ENCODE measurements at places on chromosomes 16 and 17.

DNA sequence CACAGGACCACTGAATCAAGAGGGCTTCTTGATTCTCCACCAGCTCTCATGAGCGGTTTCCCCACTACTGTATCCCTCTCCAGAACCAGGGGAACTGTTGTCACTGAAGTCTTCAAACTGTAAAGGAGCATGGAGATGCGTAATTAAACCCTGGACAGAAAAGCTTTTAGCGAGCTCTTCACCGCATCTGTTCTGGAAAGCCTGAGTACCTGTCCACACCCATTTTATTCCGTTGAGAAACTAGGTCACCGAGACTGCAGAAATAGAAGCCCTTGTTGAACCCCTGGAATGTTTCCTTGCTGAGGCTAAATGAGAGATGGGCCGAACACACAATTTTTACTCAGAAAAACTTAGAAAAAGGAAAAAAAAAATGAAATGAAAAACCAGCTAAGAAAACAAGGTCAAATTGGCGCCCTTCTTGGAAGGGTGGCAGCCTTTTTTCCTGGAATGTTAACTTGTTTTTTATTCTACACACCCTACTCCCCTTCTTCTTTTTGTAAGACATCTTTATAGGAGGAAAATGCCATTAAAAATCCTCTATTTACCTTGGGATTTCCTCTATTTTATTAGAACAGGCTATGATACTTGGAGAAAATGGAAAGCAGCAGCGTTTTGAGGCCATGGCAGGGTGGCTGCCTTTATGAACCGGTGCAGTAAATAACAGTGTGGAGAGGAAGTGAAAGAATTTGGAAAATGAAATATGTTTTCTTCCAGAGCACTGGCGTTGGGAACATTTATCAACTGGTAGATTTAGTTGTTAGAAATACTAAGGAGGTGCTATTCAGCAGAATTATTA, 52.6 kb upstream of the CRISPLD2 start:
- no peak for DNase-seq

DNA sequence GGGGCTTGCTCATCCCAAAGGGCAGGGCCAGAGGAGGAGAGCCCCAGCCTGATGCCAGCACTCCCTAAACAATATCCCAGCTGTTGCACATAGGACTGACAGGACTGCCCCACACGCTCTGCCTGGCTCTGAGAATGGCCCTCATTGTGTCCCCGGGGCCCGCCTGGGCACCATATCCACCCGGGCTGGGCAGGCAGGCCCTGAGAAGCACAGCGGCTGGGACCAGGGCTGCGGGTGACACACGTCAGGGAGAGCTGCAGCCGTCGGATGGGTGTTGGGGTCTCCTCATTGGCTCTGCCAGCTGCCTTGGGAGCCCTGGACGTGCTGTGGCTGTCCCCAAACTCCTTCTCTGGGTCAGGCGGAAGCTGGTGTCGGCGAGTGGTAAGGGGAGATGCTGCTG, 4.2 kb downstream of the BCAR1 start:
- no peak for DNase-seq

- DNase-seq: peak; percentile 37
These were observed 35.1 kb downstream of the IGF2BP1 start for GRCh38 chr17:49031965-49032928.

DNA sequence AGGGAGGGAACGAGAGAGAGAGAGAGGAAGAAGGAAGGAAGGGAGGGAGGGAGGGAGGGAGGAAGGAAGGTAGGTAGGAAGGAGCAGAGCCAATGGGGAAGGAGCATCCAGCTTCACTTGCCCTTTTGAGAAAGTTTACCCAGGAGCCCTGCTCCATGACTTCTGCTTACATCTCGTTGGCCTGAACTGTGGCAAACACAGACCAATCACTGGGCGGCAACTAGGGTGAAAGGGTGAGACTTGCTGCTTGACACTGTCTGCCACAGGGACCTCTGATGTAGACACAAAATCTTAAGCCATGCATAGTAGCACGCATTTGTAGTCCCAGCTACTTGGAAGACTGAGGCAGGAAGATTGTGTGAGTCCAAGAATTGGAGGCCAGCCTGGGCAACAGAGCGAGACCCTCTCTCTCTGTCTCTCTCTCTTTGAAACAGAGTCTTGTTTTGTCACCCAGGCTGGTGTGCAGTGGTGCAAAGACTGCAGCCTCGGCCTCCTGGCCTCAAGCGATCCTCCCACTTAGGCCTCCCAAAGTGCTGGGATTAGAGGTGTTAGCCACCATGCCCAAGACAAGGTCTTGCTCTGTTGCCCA, 19.5 kb upstream of the TUBG2 start:
- DNase-seq: no peak

DNA sequence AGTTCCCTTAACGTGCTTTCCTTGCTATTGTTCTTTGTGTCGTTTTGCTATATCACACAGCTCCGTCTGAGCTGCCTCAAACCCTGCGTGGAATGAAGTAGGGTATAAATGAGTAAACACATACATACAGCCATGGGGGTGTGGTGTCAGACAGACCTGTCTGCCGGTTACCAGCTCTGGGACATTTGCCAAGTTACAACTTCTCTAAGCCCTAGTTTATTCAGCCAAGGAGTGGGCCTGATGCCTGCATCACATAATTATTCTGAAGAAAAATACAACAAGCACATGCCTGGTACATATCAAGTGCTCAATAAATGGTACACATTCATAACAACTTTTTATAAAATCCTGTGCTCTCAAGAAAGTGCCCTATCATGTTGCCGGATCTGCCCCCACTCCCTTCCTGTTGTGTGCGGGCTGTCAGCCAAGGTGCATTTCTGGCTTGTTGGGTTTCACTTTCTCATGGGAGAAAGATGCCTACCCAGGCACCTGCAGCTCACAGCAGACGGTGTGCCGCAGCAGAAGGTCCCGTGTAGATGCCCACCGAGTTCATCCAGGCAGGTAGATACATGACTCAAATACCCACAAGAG, 30.5 kb downstream of the SMPD3 start:
- no peak for DNase-seq

DNA sequence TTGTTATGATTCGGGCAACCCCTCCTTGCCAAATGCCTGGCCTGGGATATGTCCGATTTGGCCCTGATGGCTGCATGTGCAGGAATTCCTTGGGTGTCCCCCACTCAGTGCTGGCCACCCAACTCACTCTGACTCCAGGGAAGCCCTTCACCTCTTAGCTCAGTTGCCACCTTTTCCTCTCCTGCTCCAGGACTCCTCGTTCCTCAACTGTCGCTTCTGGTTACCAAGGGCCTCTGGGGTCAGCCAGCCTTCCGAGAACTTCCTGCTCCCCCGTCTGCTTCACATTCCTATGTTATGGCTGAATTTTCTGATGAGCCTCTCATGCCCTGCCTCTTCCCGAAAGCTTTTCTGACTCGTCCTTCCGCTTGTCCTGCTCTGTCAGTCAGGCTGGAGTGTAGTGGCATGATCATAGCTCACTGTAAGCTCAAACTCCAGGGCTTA, 63.5 kb downstream of the SPACA3 start:
- DNase-seq: no peak

DNA sequence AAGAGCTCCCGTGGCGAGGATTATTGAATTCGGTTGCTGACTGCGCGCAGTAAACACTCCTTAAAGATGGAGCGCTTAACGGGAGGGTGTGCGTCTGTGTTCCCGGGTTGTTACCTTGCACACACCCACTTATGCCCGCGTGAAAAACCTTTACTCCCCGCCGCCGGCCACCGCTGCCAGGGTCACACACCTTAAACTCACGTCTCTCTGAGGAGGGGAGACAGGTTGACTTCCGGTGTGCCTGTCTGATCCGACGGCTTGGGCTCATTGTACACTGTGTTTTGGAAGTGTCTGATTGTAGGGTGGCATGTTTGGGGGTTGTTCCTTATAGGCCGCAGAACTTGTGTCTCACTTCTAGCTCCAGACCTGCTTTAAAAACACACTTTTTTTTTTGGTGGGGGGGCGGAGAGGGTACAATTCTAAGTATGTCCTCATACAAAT, 66.8 kb downstream of the KPNA2 start:
- no peak for DNase-seq

DNA sequence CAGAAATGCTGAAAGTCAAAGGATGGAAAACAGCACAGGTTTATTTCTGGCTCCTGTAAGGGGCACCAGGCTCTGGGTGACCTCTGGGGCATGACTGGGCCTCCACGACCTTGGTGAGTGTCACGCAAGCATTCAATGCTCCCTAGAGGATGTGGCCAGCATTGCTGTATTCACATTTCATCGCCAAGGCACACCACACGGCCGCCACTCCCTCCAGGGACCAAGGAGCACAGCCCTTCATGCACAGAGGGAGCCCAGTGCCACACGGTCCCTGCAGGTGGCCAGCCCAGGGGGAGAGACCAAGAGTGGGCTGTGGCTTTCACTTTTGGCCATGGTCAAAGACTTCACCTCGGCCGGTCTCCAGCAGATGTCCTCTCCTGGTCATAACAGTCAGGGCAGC, 137.4 kb upstream of the TNRC6C start:
- DNase-seq: no peak

- no peak for DNase-seq
These were observed 121.4 kb downstream of the ZNF778 start for GRCh38 chr16:89338863-89339262.

DNA sequence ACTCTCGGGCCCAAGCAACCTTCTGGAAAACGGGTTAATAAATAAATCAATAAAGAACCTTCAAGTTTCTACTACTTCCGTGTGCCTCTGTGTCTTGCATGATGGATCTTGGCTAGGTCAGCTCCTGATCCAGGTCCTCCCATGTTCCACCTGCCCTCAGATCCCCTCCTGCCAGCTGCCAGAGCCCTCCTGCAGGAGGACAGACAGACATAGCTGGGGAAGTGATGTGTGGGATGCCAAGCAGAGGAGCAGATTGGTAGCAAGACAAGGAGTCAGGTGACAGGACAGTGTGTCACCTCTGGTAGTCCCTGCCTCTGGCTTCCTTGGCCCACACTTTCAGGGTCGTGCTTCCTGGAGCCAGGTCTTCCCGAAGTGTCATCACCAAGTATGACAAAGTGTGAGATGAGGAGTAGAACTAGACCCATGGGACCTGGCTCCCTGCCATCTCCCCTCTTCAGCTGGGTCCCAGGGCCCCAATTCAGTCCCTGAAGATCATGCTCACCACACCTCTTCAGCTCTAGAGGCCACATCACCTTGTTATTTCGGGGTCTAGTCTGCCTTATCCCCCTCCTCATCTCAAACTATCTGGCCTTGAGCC, 1.0 kb upstream of the EPN3 start:
- DNase-seq: no peak

- no peak for DNase-seq
These were observed 53.6 kb upstream of the ADORA2B start for GRCh38 chr17:15891318-15891717.

DNA sequence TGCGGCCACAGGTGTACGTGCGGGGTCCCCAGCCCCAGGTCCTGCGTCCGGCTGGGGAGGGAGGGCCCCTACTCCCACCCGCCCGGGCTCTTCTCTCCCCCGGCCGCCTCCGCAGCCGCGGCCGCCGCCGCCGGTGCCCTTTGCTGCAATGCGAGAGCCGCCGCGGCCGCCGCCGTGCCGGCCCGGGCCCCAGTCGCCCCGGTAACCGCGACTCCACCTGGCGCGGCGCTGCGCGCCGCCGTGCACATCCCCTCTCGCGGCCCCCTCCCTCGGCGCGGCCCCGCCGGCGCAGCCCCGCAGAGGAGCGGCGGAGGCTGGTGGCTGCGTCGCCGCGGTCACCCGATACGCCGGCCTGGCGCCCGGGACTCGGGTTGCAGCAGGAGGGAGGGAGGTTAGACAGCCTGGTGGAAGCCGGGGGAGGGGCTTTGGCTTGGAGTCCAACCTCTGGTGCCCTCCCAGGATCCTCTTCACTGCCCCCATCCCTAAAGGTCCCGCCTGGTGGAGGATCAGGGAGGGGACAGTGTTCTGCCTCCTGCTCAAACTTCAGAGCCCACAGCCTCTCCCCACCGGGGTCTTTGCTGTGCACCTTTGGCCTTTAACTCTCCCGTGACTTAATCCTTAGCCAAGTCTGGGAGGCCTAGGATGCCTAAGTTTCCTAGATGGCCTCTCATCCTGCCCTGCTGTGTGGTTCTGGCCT, 32.9 kb downstream of the SRCIN1 start:
- no peak for DNase-seq

DNA sequence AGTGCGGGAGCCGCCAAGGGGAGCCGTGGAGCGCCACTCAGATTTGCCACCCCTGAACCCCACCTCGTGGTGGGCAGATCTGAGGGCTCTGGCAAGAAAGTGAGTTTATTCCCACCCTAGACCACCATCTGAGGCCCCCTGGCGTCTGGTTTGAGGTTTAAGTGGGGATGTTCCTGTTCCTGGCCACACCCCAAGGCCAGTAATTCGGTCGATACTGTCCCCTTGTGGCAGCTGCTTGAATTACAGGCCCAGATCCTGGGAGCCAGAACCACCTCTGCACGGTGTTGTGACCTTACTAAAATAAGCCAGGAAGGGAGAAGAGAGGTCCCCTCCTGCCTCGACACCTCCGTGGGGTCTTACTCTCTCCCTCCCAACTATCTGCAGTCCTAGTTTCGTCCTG, 3.3 kb upstream of the LAT start:
- DNase-seq: no peak

DNA sequence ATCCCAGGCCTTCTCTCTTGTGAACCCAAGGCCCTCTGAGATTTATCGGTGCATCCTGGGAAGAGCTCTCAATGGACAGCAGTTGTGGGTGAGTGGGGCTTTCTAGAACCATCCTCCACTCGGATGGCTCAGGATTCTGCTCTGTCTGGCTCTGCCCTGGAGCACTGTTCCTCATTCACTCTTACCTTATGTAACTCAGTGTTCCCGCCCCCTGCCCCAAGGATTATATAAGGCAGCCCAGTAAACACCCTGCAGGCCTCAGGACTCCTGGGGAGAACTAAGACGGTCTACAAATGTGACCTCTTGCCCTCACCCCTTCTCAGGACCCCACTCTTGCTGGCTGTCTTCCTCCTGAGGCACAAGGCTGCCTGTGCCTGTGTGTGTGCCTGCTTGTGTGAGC, 3.8 kb downstream of the RPRML start:
- DNase-seq: no peak

GRCh38 chr16:9446471-9447194, 355.2 kb downstream of the HAPSTR1 start:
- DNase-seq: no peak

DNA sequence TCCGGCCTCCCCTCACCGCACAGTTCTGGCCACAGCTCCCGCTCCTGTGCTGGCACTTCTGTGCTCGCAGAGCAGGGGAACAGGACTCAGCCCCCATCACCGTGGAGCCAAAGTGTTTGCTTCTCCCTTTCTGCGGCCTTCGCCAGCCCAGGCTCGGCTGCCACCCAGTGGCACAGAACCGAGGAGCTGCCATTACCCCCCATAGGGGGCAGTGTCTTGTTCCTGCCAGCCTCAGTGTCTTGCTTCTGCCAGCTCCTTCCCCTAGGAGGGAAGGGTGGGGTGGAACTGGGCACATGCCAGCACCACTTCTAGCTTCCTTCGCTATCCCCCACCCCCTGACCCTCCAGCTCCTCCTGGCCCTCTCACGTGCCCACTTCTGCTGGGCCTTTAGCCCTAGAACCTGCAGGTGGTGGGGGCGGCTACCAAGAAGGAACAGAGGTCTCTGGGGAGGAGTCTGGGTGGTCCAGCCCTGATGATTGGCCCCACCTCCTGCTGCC, 645 bp upstream of the ELMO3 start:
- DNase-seq: no peak

All from GOT3 (cell line).